ENCODE measurements at places on chromosomes 11 and 22.

- DNase-seq, result no peak
Observed at GRCh38 chr11:120710354-120711131, 199.0 kb downstream of the GRIK4 start.

DNA sequence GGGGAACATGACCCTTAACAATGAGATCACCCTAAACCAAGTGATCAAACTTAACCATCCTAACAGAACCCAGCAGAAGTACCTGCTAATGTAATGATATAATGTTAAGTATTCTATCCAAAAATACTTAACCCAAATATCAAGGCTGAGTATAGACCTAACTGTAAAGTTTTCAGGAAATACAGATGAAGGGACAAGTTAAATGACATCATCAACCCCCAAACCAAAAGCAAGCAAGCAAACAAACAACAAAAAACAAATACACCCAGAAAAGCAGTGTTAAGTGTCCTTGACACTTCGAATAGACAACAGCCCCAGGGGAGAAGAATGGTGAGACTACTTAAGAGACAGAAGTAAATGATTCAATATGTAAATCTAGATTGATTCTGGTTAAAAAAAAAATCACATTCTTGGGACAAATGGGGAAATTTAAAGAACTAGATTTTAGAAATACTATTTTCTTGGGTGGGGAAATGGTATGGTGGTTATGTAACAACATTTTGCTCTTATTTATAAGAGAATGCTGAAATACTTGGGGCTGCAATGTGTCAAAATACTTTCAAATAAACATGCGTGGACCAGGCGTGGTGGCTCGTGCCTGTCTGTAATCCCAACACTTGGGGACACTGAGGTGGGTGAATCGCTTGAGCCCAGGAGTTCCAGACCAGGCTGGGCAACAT, 2.5 kb downstream of the CSTF3 start:
- DNase-seq, result no peak

- no peak for DNase-seq
Observed at GRCh38 chr22:24101966-24102365, 79.3 kb upstream of the SUSD2 start.

- DNase-seq, result no peak
Observed at GRCh38 chr22:42887120-42887519, 30.0 kb upstream of the ARFGAP3 start.

DNA sequence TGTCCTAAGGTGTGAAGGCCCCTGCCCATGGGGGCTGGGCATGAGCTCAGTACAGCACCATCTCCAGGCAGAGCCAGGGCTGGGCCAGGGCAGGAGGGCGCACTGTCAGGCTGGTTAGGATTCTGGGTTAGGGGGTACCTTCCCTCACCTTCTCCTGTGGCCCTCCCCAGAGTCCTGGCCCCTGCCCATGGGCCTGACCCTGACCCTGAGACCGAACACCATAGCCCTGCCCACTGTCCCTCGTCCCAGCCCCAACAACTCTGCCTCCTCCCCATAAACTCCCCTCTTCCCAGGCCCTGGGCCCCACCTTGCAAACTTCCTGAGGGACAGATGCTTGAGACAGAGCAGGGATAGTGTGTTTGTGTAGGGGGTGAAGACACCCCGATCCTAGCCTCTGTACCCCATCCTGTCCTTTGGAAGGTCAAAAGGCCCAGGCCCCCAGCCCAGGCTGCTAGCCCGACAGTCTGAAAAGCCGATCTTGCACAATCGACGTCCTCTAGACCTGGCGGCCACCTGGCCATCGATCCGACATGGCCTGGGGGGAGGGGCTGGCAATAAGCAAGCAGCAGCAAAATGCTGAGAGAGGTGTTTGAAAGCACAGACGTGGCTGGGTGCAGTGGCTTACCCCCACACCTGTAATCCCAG, 2.7 kb upstream of the TMPRSS6 start:
- DNase-seq, result no peak

- peak; percentile 46 for DNase-seq
Observed at GRCh38 chr11:82701847-82702520, 31.7 kb downstream of the FAM181B start.

- DNase-seq, result no peak
Observed at GRCh38 chr11:45187375-45187774, 40.9 kb downstream of the PRDM11 start.

DNA sequence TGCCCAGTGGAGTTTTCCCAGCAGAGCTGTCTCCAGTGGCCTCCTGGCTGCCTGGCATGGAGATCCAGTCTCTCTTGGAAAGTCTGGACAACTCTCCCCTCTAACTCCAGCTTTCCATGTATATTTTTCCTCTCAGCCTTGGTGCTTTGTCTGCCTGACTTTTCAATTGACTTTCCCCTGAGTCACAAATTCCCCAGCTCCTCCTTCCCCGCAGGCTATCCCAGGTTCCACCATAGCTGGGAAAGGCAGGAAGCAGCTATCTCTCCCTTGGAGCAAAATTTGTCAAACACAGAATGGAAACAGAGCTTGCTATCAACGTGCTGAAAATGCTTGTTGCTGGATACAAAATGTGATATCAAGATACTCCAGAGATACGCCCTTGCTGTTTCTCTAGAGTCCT, 384.8 kb downstream of the TMEM135 start:
- no peak for DNase-seq

GRCh38 chr22:22369964-22370270, 125.3 kb downstream of the VPREB1 start:
- no peak for DNase-seq

DNA sequence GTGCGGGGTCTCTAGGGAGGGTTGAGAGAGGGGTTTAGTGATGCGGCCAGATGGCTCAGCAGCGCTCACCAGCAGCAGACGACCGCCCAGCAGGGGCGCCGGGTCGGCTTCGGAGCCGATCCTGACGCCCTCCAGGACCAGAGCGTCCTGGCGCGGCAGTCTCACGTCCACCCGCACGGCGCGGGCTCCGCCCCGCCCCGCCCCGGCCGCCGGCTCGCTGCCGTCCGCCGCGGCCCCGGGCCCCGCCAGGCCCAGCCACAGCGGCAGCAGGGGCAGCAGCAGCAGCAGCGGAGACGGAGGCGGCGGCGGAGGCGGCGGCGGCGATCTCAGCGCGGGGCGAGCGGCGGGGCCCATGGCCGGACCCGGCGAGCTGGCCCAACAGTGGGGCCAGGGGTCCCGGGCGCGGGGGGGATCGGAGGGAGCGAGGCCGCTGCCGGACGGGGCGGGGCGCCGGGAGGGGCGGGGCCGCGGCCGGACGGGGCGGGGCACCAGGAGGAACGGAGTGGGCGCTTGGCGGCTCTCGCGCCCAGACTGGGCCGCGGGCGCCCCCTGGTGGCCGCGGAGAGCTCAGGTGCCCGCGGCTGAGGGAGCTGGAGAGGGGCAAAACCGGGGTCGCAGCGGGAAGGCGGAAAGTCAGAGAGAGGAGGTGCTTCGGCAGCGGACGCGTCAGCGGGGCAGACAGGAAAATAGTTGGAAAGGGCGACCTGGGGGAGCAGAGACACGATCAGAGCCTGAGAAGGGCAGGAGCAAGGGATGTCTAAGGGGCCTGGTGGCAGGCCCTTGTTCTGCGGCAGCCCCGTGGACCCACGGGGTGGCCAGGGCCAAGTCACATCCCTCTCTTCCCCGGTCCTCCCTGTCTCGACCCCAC, at the start of gene RNF215:
TSS of gene RNF215 (minus strand) at position 452 of the 868 bp plus-strand sequence. CDS start at position 354, 98 bp downstream.
- peak; percentile 68 for DNase-seq

DNA sequence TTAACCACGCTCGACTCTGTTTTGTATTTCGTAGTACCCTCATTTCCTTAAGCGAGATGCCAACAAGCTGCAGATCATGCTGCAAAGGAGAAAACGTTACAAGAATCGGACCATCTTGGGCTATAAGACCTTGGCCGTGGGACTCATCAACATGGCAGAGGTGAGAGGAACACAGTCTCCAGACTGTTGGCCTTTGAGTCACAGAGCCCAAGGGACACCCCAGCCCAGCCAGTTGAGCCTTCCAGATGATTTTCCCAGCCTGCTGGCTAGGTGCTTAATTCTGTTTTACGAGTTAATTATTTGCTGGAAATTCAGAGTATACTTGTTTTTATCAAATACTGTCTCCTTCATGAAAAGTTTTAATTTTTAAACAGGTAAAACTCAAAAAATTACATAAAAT, 57.3 kb upstream of the RAB1B start:
- no peak for DNase-seq

DNA sequence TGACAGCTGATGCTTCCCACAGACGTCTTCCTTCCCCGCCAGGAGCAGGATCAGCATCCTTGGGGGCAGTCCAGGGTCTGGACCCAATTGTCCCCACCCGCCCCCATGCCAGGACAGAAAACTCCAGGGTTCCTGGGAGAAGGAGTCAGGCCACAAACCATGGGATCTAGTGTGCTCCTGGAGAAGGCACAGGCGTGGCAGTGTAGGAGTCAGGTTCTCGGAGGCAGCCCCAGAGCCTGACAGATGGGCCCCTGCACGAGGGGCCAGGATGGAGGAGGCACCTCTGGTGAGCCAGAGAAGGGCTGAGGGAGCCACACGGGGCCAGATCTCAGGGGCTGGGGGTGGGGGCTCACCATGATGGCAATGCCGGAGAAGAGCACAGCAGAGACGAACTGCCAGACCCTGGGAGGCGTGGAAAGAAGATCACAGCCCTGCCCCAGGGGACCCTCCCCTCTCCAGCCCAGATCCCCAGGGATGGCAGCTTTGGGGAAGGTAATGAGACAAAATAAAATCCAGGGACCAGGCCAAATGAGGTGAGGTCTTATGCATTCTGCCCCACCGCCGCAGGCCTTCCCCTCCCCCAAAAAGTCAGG, 13.6 kb downstream of the TP53I11 start:
- DNase-seq, result no peak

- DNase-seq, result no peak
Observed at GRCh38 chr22:25692397-25693267, 49.4 kb upstream of the MYO18B start.

DNA sequence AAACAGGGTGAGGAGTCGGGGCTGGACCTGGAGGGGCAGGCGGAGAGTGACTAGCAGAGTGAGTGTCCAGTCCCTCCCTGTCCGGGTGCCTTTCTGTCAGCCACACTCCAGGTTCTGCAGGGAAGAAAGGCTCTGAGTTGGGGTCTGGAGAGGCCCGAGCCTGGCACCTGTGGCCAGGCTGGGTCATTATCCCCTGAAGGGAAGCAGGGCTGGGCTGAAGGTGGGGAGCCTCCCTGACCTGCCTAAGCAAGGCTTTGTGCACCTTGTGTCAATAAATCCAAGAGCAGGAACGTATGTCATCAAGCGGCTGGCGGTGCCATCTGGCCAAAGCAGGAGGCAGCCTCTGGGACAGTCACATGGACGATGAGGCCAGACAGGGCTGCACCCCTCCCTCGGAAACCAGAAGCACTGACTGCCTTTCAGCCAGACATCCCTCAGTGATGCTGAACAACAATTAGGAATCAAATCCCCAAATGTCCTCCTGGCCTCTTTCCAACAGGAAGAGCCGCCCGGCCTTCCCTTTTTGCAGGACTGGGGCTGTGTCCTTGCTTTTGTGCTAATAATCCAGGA, 73.9 kb upstream of the FGF3 start:
- DNase-seq, result no peak

DNA sequence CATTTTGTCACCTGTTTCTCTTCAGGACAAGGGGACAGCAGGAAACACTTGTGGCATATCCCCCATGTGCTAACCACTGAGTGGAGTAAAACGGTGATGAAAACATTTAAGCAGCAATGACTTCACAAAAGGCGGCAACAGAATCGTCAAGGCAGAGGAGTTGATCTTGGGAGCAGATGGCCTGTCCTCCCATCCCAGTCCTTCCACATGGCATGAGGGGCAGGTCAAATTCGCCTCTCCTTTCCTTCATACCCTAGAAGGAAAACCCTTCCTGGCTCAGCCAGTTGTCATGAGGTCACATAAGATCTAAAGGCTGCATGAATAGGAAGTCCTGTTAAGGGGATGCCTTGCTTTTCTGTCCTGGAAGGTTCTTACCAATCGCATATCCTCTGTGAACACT, 169.1 kb downstream of the MAML2 start:
- no peak for DNase-seq

GRCh38 chr22:23251445-23252093, 71.3 kb downstream of the BCR start:
- no peak for DNase-seq

DNA sequence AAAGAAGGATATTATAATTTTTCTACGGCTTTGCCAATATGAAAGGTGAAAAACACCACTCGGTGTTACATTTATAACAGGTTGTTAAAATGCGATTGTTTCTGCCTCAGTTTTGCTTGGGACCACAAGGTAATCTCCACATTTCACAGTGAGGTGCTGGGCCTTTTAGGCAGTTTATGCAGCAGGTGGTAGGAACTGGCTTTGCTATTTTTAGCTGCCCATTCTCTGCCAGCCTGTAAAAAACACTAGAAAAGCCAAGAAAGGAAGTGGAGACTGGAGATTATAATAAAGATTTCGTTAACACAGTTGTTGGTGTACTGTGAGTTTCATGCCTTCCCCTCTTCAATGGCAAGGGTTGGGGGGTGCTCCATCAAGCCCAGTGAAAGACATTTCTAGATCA, 8.0 kb upstream of the MRPL16 start:
- no peak for DNase-seq

DNA sequence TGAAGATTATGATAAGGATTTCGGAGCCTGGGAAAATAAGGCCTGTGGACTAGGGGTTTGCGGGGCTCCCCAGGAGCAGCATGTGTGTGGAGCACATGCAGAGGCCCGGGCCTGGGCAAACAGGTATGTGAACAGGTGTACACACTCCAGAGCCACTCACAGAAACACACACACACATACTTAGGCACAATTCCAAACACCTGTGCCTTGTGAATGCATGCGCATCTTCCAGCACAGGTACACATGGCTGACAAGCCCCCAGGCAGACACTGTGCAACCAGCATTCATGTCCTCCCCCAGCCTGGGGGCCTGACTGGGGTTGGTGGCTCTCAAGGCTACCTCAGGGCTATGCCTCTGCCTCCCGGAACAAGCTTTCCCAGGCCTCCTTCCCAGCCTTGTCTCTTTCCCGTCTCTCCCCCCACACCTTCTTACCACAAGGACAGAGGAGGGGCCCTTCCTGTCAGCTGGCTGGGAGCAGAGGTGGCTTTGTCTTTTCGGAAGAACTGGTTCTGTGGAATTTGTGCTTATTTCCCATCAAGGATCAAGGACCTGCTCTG, 2.6 kb upstream of the P2RY6 start:
- DNase-seq, result no peak

DNA sequence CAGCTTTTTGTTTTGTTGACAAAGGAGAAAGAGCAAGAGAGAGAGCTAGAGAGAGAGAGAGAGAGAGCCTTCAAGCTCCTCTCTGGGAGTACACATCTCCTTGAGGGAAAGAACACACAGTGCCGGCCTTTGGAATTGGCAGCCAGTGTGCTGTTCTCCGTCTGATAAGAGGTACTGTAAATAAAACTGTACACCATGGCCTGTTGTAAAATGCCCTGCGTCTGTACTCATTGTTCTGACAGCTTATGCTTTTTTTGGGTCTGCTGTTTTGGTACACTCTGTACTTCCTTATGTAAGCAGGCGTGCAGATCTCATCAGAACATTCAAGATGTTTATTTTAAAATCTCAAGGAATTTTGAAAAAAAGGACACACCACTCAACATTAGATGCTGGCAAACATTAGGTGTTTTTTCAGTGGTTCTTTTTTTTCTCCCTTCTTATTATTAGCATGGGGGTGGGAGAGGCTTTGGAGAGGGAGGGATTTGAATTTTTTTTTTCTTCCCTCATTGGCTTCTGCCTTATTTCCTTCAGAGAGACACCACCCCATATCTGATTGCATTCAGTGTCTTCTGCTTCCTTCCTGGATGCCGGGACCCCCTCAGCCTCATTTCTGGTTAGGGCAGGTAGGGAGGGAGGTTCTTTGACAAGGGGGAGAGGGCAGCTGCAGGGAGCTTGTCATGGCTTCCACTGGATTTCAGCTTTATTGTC, 116.8 kb upstream of the NNMT start:
- DNase-seq, result peak; percentile 6
